RKO (cell line): ENCODE measurements at places on chromosomes 5 and 9.

GRCh38 chr9:96294159-96294545 lies 7.8 kb downstream of the HSD17B3 start:
- no peak for DNase-seq

DNA sequence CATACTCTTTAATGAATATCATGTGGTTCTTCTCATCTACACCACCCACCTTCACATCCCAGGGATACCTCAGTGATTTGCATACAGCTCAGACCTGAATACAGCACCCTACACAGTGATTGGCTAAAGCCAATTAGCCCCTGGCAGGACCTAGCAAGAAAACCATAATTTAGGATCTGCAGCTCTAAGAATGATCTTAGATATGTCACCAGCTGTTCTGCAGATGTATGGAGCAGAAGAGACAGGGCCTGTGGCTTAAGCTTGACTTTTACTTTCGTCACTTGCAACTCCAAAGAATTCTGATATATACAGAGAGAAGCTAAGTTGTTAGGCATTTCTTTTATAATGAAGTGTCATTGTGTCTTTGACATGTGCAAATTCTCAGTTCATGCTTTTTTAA lies 483.2 kb upstream of the C9orf72 start:
- no peak for DNase-seq

GRCh38 chr9:36191290-36191645 lies 547 bp downstream of the CLTA start:
- peak; percentile 28 for DNase-seq

DNA sequence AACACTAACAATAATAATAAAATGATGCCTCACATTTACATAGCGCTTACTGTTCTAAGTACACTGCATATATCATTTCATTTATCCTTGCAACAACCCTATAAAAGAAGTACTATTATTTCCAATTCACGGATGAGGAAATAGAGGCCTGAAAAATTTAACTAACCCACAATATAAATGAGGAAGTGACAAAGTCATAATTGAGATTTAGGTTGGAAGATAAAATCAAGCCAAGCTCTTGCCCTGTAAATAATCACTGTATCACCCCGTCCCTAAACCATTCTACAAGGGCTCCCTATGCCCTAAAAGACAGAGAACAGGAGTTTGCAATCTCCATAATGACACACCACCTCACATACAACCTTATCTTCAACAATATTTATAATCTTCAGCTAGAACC lies 49.6 kb downstream of the STRBP start:
- no peak for DNase-seq

GRCh38 chr9:95605816-95606488 lies 89.2 kb upstream of the PTCH1 start:
- DNase-seq = no peak

DNA sequence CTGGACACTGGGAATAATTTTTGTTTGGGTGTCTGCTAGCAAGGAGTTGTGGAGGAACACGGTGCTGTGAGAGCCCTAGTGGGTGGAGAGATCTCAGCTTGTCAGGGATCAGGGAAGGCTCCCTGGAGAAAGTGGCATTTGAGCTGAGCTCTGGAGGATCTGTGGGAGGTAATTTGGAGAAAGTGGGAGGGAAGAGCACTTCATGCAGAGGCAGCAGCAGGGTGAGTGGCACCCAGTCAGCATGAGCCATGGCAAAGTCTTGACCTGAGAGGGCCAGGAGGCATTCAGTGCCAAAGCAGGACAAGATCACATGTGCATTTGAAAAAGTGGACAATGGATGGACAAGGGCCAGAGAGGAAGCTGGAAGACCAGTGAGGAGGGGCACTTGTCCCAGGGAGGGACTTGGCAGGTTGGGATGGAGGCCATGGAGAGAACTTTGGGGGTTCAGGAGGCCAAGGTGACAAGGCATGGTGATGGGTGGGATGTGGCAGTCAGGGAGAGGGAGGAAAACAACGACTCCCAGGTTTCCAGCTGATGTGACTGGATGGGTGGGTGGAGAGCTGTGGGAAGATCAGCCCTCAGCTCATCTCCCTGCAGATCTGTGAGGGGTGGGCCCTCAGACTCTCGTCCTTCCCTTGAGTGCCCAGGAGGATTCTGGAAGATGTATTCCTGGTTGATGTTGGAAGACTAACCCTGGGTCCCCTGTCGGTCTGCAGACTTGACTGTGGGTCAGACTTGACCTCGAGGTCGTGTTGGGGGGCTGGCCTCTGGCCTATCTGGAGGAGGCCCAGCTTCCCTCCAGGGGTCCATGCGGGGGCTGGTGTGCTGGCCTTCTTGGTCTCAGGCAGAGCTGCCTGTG lies 68.9 kb upstream of the PITX1 start:
- no peak for DNase-seq

DNA sequence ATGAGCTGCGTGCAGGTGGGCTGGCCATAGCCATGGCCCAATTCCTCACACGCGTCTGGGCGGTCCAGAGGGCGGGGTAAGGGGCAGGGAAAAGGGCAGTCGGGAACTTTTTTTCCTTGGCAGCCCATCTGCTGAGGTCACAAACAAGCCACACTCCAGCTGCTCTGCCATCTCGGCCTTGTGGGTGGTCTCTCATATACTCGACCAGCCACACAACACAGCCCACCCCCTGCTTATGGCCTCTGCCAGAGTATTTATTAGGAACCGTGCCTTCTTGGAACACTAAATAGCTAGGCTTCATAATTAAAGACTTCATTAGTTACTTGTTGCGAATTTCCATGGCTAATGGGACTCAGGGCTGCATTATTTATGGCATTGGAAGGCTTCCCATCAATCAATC lies 98.5 kb upstream of the LHFPL2 start:
- DNase-seq = no peak
